ENCODE measurements at places on chromosomes 7 and 10.

- DNase-seq, result no peak
Measured at GRCh38 chr10:34941471-34942357, 126.6 kb upstream of the PARD3 start.

GRCh38 chr7:71682841-71683781 is 551.2 kb downstream of the GALNT17 start:
- no peak for DNase-seq

DNA sequence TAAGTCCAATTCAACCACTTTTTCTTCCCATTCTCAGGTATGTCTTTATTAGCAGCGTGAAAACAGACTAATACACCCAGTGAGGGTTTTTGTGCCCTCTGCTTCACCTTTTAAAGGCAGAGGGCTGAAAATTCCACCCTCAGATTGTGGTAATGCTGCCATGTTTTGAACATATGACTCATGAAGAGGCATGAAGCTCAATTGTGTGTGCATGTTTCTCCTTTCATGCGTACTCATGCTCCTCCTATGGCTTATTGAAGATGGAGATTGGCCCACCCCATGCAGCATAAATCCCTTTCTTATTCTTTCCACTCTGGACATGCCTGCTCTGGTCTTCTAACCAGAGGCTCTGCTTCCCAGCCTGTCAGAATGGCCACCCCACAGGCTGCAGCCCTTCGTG is 168.0 kb upstream of the PRKCQ start:
- DNase-seq, result no peak

DNA sequence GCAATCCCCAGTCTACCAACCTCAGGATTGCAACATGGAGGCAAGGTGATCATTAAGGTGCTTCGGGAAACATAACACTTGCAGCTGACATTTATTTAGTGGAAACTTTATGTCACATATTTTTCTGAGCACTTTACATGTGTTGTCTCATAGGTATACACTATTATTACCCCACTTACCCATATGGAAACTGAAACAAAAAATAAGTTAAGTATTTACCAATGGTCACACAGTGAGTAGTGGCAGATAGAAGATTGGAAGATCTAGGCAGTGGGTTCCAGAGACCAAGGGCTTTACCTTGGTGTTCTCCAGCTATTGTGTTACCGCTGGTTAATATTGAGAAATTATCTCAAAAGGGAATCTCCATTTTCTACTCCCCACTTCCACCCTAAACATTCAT is 1279.1 kb upstream of the SORCS1 start:
- DNase-seq, result no peak

- DNase-seq, result peak; percentile 85
Measured at GRCh38 chr7:29921404-29922010, 68.1 kb downstream of the SCRN1 start.

Measured in hematopoietic multipotent progenitor cell treated with erythropoietin and hydrocortisone succinate and interleukin-3 and kit ligand, for 4 days (in vitro differentiated cells).